ENCODE measurements at places on chromosomes 1 and 21.
A peak's percentile ranks its signal among the peaks of the same experiment; 100 is the strongest.

DNA sequence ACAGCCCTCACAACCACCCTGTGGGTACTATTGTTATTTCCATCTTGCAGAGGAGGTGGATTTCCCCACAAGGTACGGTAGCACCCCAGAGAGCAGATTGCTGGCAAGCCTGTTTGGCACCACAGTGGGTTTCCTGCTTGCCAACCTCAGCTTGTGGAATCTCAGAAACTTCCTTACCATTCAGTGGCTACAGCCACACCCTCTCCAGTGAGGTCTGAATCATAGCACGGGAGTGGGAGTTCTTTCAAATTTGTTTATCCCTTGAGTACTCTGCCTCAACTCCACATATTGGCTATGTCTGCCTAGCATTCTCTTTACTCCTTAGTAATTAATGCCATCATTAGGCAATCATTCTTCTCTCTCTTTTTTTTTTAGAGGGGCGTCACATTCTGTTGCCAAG is 162.1 kb downstream of the PTPRU start:
- no peak for DNase-seq

DNA sequence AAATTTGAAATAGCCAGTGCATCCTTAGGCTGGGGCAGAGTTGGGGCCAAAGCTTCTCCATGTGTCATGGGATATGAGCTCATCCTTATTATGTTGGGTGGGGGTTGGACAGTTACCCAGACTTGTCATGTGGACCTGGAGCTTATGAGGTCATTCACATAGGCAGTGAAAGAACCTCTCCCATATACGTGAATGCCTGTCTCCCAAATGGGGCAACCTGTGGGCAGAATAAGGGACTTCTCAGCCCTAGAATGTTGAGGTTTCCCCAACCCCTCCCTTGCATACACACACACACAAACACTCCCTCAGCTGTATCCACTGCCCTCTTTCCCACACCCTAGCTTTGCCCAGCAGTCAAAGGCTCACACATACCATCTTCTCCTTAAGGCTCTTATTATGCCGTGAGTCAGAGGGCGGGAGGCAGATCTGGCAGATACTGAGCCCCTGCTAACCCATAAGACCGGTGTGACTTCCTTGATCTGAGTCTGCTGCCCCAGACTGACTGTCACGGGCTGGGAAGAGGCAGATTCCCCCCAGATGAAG is 2.3 kb upstream of the IVL start:
- DNase-seq = no peak

DNA sequence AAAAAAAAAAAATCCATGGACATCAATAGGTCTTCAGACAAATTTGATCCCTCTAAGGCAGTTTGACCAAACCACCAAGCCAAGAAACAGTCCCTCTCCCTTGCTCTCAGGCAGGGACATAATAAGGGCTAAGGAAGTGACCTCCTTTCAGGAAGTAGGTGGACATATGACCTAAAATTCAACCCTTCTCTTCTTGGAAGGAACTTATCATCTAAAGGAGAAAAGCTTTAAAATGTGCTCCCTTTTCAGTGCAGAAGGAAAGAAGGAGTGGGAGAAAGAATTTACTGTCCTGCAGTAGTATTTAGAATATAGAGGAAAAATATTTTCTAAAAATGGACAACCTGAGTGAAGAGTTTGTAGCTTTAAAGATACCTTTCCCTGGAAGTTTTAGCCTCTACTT is 118.1 kb downstream of the DTL start:
- no peak for DNase-seq

DNA sequence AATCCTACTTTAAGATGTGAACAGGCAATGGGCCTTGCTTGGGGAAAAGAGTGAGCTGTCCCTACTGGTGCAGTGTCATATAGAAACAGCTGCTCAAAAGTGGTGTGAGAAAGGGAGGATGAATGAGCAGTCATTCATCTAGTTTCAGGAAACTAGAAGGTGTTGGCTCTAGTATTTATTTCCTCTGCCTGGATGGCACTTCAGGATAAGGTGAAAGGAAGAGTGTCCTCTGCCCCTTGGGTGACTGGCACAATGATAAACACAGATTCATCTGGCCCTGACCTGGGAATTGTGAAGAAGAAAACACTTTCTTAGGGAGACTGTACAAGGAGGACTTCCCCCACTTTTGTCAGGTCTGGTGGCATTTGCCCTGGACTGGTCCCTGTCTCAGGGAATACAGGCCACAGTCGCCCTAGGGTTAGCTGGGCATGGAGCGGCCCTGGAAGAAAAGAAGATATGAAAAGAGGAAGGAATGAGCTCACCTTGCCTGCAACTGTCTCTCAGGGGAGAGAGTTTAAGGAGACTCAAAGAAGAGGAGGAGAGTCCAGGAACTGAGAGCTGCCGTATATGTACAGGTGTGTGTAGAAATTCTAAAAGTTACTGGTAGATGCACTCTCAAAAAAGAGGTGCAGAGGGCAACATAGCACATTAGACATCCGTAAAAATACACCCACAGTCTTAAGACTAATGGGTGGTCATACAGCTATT is 13.8 kb upstream of the NMNAT2 start:
- DNase-seq = no peak

DNA sequence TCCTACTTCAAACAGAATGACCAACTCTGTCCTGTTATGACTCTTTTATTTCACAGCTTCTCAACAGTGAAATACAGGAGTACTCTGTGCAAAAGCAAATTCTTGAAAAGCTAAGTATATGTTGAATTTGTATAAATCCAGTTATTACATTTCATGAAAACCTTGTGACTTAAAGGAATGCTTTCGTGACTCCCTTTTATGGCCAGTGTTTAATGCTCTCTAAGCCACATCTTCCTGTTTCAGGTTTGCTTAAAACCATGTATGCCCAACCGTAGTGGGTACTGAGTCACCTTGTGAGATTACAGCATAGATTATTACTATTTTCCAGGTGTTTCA is 40.2 kb upstream of the KIF1B start:
- no peak for DNase-seq

- DNase-seq = no peak
These were observed 77.1 kb upstream of the KCTD3 start for GRCh38 chr1:215489771-215490565.

DNA sequence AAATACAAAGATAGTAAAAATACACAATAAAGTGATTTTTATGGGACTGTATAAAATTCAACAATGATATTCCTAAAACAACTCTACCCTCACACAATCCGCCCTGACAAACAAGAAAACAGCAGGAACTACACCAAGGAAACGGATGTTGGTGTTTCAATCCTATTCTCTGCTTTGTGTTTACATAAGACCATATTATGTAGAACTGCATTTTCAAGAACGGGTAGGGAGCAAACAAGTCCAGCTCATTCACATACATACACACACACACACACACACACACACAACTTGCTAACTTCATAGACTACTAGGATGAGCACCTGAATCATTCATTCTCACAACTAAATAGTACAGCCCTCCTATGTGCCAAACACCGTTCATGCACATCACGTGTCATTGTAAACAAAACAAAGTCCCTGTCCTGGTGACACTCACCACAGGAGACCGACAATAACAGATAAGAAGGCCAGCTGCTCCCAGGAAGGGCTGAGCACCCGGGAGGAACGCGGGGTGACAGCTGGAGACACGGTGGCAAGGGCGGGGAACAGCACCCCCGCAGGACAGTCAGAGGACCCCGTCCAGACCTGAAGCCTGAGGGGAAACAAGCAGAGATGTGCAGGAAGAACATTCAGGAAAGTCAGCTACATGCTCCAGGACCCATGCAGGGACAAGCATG is 43.0 kb downstream of the NPHP4 start:
- no peak for DNase-seq

DNA sequence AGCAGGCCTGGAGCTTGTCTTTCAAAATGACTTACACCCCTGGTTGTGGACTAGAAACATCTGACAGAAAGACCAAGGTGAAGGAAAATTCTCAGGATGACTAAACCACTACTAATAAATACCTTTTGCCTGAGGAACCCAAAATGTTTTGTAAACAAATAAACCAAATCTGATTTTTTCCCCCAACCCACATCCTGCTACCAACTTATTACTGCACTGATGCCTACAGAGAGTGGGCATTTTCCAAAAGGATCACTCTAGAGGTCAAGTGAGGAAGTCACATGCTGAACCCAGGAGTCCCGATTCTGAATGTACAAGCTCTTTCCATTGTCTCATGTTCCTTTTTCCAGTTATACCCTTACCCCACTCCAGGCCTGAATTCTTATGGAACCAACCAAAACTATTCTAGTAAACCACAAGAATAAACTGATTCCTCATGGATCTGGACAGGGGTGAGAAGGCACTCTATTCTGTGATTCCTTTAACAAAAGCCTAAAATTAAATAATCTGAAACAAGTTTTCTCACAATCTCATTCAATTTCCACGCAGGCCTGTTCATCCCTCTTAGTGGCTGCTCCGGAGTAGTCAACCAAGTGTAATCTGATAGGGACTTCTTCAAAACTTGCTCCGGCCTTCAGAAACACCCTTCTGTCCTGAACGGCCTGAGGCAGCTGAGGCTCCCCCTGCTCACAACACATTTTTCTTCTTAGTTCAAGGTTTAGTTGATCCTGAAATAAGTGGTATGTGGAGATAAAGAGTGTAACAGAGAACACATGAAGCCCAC is 1.4 kb downstream of the PI4KB start:
- DNase-seq = no peak

GRCh38 chr21:44999428-44999971 is 59.7 kb downstream of the SLX9 start:
- no peak for DNase-seq

DNA sequence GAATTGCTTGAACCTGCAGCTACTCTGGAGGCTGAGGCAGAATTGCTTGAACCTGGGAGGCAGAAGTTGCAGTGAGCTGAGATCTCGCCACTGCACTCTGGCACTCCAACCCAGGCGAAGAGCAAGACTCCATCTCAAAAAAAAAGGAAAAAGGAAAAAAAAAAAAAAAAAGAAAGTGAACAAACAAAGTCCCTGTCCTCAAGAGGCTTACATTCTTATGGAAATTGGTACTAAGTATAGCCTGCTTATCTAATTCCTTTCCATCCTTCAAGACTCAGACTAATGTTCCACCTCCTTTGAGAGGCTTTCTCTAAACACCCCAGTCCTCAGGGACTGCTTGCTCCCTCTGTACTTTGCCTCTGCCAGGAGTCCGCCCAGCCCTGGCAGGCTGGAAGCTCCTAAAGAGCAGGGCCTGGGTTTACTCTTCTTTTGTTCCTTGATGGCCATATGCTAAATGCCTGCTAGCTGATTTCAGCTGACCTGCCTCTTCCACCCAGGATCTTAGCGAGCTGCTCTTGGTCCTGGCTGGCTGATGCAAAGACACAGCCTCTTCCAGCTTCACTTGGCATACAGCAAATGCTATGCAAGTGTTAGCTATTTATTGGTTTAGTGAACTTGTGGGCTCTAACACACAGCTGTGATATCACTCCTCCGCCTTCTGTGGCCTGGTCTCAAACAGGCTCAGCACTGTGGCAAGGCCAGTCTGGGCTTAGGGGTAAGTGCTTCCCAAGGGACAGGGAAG is 9.8 kb downstream of the SLC9A1 start:
- no peak for DNase-seq

DNA sequence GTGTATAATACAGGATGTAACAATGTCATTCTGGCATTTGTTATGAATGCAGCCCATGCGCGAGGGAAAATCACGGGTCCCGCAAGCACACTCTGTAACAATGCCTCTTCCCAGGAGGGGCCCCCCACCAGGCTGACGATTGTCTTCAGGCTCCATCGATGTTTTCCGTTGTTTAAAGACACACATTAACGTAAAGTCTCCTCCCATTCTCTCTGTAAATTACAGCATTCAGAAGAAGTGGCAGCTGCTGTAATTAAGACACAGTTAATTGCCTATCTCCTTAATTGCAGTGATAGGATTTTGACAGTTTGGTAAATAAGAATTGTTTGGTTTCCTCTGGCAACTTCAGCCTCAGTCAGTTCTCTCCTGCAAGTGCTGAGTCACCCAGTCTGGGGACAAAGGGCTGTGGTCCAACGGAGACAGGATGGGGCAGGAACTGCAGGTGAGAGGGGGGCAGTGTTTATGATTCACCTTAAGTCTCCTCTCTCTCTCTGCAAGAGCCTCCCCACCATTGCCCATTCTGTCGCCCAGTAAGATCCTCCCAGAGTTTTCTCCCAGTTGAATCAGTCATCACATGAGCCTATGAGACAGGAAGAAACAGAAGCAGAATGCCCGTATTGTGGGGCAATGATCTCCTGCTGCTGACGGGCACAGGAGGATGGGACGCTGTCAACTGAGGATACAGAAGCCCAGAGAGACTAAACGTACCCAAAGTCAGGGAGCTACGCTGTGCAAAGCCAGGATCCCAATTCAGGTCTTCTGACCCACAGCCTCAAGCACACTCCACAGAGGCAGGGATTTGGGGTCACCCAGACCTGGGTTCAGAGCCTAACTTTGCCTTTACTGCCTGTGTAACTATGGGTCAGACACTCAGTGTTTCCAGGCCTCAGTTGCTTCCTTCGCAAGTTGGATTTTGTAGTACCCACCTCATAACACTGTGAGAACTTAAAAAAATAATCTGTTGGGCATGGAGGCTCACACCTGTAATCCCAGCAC is 110.0 kb downstream of the ADSS2 start:
- DNase-seq = peak; percentile 70

GRCh38 chr1:7341145-7341905 is 429.8 kb upstream of the VAMP3 start:
- DNase-seq = peak; percentile 65

- DNase-seq = no peak
These were observed 2.2 kb downstream of the PYGO2 start for GRCh38 chr1:154959426-154959780.

GRCh38 chr1:185292237-185292636 is 24.8 kb downstream of the IVNS1ABP start:
- no peak for DNase-seq

DNA sequence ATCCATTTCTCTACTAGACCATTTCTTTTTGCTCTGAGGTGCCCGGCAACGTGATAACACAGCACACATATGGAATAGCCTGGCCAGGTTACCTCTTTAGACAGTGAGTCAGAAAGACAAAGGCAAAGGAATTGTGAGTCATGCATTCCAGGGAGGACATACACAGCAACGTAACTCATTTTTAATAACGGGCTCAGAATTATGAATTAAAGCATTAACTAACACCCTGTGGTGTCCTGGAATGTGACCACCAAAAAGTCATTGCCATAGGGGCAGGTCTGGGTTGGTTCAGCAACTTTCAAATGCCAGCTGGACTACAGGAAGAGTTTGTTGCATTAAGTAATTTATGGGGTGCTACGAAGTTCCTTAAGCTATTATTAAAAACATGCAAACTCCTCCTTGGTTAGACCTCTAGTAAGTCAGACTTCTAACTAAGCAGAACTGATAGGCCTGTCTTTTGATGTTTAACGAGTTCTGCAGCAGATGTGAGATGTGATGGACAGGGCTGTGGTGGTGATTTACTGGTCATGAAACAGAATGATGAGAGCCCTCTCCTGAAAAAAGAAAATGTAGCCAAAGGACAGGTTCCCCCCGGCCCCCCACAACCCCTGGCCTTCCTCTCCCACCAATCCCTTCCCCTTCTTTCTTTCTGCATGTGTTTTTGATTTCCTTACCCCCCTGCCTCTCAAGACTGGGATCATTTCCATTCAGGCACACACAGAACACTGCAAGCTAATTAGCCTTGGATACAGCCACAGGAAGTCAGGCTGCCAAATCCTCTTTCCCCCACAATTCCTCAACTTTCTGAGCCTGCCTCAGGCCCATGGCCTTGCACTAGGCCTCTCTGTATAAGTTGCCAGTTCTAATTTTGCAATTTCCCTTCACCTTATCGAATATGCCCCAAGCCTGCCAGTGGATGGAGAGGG is 88.9 kb upstream of the HAO2 start:
- DNase-seq = no peak
